ENCODE measurements at places on chromosomes 4 and X.
A peak's percentile ranks its signal among the peaks of the same experiment; 100 is the strongest.

- no peak for DNase-seq
Measured at GRCh38 chr4:52421811-52422213, 237.3 kb downstream of the USP46 start.

GRCh38 chrX:131136776-131137175, 78.6 kb downstream of the ARHGAP36 start:
- no peak for DNase-seq

GRCh38 chr4:87698394-87698793, 48.3 kb downstream of the DMP1 start:
- no peak for DNase-seq

- DNase-seq, result no peak
Measured at GRCh38 chr4:62051332-62051731, 851.2 kb downstream of the ADGRL3 start.

GRCh38 chr4:76147454-76148141, 599 bp downstream of the NUP54 start:
- DNase-seq, result peak; percentile 73

DNA sequence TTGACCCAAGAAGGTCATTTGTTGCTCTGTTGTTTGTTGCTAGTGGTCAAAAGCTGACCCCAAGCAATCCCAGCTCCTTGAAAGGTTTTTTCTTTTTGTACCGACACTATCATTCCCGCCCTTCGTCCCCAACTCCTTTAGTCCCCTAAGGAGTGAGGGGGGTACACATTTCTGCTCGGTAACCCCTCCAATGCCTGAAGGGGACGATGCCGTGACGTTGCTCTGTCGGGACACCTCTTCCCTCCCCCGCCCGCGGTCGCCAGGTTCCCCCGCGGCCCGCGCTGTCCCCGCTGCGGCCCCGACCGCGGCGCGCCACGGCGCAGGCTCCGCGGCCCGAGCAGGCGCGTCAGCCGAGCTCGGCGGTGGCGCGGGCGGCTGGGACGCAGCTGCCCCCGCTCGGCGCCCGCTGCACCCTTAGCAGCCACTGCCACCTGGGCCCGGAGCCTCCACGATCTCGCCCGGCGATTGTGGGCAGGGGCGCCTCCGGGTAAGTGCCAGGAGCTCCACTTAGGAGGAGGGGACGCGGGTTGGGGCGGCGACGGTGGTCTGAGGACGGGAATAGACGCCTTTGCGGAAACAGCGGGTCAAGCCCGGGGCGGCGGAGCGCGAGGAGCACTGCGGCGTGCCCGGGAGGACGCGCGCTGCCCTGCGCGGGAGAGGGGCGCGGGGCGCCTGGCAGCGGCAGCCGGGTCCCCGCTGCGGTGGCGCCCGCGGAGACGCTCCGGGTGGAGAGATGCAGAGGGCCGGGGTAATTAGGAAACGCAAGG, at the start of gene GLRB:
GLRB (plus strand) TSS at position 340 of the 767 bp plus-strand sequence. CDS start 1,875 bp downstream, outside the sequence.
- DNase-seq, result no peak

- DNase-seq, result no peak
Measured at GRCh38 chr4:17336524-17336961, 175.3 kb downstream of the QDPR start.
